Stimulated activated CD4-positive, alpha-beta T cell treated with anti-CD3 and anti-CD28 coated beads, Interleukin-1b, Interleukin-23, amount 100 ng/mL, for 1 hour (primary cell): ENCODE measurements at places on chromosomes 7 and 10.
A peak's percentile ranks its signal among the peaks of the same experiment; 100 is the strongest.

GRCh38 chr7:116273918-116274301, 63.6 kb downstream of the TES start:
- no peak for DNase-seq

DNA sequence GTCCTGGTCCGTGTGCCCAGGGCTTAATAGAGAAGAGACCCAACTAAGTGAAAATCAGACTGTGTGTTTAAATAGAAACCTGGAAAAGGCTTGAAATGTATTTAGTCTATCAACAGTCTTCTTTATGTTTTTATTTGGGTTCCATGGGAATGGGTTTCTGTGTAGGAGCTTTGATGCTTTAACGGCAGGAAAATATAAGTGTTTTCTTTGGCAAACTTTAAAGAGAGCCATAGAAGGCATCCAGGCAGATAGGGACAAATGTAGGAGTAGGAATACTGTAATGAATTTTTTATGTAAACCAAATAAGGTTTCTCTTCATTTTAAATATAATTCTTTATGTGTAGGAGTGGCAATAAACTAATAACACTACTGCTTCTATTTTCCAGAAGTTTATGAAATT, 989.0 kb downstream of the GATA3 start:
- DNase-seq, result no peak

- no peak for DNase-seq
Measured at GRCh38 chr7:154960063-154960790, 42.7 kb downstream of the PAXIP1 start.

- no peak for DNase-seq
Measured at GRCh38 chr10:51716981-51717380, 17.6 kb upstream of the CSTF2T start.

GRCh38 chr10:98031440-98031839, 1.0 kb upstream of the CRTAC1 start:
- no peak for DNase-seq

- DNase-seq, result no peak
Measured at GRCh38 chr10:36194276-36194675, 552.2 kb upstream of the FZD8 start.

DNA sequence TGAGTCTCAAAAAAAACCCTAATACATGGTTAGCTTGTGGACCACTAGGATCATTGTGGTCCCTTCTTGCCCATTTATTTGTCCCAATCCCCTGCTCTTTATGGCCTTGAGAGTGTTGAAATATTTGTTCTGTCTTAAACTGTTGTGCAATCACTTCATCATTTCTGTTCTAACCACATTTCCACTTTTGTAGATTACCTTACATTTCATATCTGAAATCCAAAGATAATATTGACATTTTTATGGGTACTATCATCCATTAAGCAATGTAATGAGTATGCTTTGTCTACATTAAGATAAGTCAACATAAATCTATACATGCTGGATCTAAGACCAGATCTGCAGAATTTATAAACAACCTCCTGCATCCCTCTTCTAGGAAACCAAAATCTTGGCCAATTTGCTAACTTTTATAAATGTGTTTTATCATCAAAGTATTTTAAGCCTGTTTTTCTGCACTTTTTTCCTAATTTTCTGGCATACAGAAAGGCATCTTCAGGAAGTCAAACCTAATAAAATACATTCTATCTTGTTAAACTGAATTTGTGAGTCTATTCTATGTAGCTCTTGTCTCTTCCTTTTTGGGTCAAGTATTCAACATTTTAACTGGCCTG, 359.4 kb upstream of the CELF2 start:
- DNase-seq, result no peak

- no peak for DNase-seq
Measured at GRCh38 chr7:50610521-50611277, 45.5 kb upstream of the DDC start.

- no peak for DNase-seq
Measured at GRCh38 chr7:1910827-1911226, 240.8 kb downstream of the ELFN1 start.

GRCh38 chr10:119500123-119500795, 42.3 kb downstream of the RGS10 start:
- DNase-seq, result no peak

- DNase-seq, result no peak
Measured at GRCh38 chr10:91745090-91745831, 53.0 kb upstream of the TNKS2 start.

DNA sequence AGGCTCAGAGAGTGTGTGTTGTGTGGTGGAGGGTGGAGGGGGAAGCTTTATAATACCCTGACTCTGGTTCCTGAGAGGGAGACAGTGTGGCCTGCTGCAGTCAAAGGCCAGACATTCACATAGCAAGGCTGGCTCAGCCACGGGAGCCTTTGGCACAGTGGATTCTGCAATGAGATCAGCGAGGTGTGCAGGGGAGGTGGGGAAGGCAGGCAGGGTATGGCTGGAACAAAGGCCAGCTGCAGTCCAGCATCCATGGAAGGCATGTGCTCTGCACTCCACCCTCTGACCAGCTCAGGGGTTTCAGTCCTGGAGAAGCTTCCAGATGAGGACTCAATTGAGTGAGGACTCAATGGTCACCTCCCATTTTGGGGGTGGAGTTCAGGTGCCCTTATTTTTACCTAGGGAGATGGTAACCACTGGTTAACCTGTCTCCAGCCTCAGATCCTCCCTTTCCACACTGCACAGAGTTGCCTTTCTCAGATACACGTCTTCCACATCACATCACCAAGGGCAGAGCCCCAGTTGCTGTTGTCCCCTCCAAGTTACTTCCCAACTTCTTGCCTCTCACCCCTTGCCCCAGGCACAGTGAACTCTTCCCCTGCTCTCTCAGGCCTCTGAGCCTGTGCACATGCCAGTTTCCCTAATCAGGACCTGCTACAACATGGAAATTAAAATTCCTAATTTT, 504.9 kb downstream of the GRID1 start:
- no peak for DNase-seq

- DNase-seq, result no peak
Measured at GRCh38 chr10:22601618-22602017, 112.8 kb downstream of the PIP4K2A start.

DNA sequence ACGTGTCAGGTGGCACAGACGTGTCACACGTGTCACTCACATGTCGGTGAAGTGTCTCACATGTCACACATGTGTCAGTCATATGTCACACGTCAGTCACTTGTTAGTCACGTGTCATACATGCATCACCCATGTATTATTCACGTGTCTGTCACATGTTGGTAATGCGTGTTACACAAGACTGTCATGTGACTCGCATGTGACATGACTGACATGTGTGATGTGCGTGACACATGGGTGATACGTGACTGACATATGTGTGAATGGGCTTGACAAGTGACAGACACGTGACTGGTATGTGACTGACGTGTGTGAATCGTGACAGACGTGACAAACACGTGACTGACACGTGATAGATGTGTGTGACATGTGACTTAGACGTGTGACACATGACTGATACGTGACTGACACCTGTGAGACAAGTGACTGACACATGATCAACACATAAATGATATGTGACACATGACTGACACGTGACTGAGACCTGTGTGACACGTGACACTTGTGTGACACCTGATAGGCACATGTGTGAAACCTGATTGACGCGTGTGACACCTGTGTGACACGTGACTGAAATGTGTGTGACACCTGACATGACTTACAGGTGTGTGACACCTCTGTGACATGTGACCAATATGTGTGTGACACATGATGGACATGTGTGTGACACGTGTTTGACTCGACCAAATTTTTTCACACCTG, 56.1 kb downstream of the ZNF92 start:
- DNase-seq, result no peak

- DNase-seq, result no peak
Measured at GRCh38 chr7:28018856-28019465, 161.6 kb downstream of the JAZF1 start.

DNA sequence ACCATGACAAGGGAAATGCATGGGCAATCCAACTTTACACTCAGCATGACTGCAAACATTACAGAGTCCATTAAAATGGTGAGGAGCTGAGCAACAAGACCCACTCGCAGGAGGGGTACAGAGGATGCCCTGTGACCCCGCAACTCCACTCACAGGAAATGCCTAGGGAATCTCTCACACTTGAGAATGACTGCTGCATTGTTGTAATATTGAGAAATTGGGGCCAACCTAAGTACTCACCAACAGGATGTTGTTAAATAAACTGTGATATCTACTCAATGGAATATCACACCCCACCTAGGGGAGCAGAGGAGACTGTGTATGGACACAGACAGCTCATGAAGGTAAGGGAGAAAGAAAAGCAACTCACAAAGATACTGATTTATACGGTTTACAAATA, 53.4 kb upstream of the CAMK2B start:
- DNase-seq, result no peak

DNA sequence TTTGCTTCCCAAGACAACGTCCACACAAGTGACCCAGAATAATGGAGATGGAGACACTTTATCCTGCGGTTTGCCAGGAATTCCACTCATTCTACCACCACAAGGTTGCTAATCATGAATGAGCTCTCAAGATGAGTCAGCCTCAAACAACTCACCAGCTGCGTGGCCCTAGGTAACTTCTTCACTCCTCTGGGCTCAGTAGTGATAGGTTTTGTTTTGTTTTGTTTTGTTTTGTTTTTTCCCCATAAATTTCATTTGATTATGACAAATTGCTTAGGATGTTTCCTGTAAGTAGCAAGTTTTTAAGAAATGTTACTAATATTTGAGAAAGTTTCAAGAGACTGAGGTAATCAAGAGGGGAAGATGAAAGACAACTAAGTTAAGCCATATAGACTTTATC, 286.8 kb downstream of the PARD3 start:
- DNase-seq, result no peak

DNA sequence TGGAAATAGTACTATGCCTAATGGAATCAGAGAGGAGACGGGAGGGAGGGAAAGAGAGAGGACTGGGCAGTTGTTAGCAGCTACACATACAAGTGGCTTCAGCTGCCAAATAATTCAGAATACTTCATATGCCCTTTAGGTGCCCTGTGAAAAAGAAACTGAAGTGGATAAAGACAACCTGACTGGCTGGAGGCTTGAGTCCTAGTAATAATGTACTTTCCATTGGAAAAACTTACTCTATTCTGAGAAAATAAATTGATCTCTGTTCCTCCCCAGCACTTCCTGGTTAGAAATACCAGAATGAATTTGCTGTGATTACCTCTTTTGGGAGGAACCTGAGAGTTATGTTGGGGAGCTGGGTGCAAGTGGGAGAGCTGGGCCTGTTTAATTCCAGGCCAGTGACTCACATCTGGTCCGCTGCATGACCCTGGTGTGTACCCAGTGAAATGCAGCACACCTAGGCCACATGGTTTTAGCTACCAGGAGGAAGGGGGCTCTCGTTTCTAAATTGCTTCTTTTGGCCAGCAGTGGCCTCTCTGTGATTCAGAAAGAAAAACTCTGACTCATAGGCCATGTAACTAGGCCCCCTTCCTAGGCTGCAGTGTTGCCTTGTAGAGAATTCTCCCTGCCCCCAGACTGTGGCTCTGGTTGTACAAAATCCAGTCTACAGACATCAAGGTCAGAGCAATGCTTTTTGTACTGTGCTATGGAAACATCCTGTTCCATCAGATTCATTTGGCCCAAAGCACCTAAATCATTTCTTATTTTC, 6.5 kb downstream of the AGFG2 start:
- DNase-seq, result no peak

DNA sequence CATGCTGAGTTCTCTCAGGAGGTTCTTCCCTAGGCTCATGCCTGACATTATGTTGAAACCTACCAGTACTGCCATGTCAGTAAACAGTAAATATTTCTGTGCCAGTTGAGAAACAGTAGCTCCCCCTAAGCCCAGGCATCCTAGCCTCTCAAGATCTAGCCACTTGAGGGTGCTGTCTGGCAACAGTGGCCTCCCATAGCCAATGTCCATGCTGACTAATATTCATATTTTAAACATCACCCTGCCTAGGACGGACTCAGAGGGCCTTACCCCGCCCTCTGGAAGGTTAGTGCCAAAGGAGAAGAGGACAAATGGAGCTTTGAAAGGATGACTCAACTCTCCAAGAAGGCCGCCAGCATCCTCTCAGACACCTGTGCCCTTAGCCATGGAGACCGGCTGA, 7.7 kb downstream of the ACSM6 start:
- DNase-seq, result no peak

GRCh38 chr10:670038-670437, 19.4 kb downstream of the DIP2C start:
- DNase-seq, result no peak

GRCh38 chr7:85186521-85187241, at the start of gene SEMA3D:
SEMA3D (minus strand) TSS chr7:85187056; CDS start chr7:85121891, 65,165 bp downstream.
- DNase-seq, result peak; percentile 0

- no peak for DNase-seq
Measured at GRCh38 chr10:129416956-129417765, 49.9 kb upstream of the MGMT start.

- DNase-seq, result no peak
Measured at GRCh38 chr10:22958338-22958737, 30.5 kb downstream of the ARMC3 start.

DNA sequence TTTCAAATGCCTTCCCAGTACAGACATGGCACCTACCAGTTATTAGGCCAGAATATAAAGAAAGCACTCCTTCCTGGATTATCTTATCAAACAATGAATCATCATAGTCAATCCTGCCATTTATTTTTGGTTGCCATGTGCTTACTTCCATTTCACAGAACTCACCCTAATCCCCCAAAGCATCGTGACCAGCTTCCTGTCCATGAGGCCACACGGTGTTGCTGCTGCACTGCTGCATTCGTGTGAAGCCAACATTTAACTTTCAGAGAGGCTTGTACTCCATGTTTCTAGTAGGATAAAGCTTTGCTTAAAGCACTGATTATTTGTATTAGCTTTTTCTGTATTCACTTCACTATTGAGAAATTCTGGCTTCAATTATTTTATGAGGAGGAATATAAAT, 14.4 kb downstream of the COL28A1 start:
- no peak for DNase-seq
